Activated CD4-positive, alpha-beta memory T cell treated with anti-CD3 and anti-CD28 coated beads, Interleukin-2, amount 10 ng/mL, durations not matched to agents 7 days and 5 days (primary cell): ENCODE measurements at places on chromosomes 1 and 21. TPM values are rescaled to one million over a fixed set of nuclear protein-coding genes. Genes with fewer than 3 reads are reported as not detected.
A peak's percentile ranks its signal among the peaks of the same experiment; 100 is the strongest.

The CENPL gene
- total RNA-seq: 29.4 TPM

GRCh38 chr1:33120436-33121231 lies 39.7 kb downstream of the AZIN2 start:
- DNase-seq: peak; percentile 14

DNA sequence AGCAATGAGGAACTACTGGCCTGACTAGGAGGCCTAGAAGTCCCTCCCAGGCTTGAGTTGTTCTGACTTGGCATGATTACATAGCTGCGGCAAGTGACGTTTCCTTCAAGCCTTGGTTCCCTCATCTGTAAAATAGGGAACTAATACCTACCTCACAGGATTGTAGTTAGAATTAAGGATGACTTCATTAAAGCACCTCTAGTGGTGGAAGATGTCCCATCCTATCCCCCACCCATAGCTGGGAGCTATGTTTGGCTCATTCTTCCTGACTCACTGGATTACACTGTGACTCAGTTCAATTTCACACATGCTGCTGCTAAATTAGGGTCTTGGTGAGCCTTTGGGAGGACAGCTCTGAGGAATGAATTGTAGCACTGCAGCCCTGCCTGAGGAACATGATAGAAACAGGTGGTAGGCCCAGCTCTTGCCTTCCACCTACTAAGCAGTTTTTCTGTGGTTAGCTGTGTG lies 6.0 kb upstream of the SHISA4 start:
- no peak for DNase-seq

- DNase-seq: no peak
These were observed 31.2 kb upstream of the SYNC start for GRCh38 chr1:32733582-32734321.

GRCh38 chr1:90990779-90991178 lies 31.1 kb downstream of the ZNF644 start:
- DNase-seq: no peak

The RGS4 gene
- total RNA-seq: not detected

DNA sequence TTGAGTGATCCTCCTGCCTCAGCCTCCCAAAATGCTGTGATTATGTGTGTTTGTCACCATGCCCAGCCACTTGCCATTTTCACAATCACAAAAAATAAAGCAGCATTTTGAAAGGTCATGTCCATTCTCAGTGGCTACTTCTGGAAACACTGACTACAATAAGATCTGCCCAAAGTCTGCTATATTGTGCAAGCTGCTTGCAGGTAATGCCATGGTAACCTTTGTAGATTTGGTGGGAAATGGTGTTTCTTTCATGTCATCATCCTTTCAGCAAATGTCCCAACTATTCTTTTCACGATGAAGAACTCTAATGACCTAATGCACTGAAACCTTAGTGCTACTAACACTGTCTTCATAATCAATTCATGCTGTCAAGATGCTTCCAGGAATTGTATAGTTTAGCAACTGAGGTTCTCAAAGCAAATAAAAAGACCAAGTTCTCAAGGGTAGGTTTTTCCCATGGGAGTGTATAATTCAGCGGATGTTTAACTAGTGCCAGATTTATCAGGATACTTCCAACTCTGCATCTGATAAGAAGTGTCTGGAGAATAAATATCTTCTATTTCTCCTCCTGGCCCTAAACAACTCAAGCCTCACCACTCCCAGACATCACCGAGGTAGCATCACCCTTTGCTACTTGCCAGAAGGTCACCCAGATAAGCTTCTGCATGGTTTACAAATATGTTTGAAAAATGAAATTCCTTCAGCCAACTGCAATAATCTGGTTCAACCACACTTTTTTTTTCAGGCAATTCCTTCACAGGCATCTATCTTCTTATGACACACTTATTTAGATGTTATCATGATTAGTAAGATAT lies 132.0 kb upstream of the ZC3H11B start:
- no peak for DNase-seq

GRCh38 chr1:65412984-65413375 lies 7.5 kb upstream of the LEPR start:
- no peak for DNase-seq

- no peak for DNase-seq
These were observed 120.1 kb downstream of the USP25 start for GRCh38 chr21:15849927-15850326.

DNA sequence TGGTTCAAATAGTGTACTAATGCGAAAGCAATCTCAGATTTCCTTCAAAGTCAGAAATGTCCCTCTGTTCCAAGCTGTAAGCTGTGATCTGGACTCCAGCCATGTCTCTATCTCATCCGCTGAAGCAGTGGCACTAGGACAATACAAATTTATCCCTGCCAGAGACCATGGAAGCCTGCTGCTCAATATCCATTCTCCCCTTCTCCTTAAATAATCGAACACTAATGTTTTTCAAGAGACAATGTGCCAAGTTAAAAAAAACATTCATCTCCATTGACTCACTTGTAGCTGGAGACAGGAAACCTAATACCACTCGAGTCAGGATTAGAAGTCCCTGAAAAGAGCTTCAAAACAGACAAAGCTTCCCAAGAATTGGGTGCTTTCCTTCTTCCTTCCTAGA lies 38.5 kb upstream of the PGBD5 start:
- DNase-seq: no peak

DNA sequence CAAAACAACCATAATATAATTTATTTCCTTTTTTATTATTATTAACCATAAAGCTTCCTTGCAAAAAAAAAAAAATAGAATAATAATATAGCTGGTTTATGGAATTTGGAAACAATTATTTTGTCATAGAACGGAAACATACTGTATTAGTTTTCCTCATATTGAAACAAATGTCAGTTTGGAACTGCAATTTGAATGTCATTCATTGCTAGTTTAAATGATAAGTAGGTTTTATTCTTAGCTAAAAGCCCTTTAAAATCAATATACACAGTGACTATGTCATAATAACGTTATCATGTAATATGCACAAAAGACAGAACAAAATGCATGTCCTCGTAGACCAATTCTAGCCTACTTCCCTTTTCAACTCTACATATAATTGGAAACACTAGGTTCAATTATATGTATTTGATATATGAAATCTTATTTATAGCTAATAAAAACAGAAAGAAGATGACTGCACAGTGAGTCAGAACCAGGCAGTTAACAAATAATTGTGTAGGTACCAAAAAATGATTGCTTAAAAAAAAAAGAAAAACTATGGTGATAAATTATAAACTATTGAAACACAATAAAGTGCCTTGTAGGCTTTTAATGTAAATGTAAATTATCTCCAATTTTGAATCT lies 85.2 kb upstream of the EXO1 start:
- no peak for DNase-seq

The GBP3 gene
- 33.6 TPM for total RNA-seq

DNA sequence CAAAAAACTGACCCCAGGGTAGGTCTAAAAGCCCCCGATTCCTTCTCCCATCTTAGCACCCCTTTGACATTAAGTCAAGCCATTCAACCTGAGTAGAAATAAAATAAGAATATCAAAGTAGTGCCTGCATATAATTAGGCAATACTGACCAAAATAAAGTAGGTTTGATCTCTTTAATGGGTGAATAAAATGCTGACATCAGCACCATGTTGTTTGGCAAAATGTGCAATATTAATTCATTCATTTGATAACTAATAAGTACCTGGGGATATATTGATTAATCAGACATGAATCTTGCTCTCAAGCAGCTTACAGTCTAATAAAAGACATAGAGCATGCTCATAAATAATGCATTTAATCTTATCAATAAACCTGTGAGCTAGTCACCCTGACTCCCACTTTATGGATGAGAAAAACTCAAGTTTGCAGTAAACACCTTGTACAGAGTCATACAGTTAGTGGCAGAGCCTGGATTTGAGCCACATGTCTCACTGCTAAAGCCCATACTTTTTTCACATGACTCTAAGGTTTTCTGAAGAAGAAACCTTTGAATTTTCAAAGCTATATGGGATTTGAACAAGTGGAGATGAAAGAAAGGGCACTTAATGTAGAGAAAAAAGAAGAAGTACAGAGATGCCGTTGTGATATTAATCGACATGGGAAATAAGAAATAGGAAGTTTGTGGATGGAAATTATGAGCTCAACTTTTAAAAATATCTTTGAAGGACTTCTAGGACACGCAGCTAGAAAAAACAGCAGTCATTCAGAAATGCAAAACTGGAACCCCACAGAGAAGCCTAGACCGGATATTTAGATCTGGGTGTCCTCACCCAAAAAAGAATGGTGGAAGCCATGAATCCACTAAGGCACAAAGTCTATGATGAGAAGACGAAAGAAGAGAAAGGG lies 183.9 kb downstream of the TOMM20 start:
- DNase-seq: no peak

GRCh38 chr1:195462646-195463045 lies 1145.6 kb downstream of the KCNT2 start:
- DNase-seq: no peak

GRCh38 chr1:45867697-45868348 lies 64.4 kb downstream of the MAST2 start:
- DNase-seq: no peak

The ADAM30 gene
- total RNA-seq: not detected

The MAP3K7CL gene
- total RNA-seq: 6.7 TPM

GRCh38 chr1:113934511-113935055 lies 5.5 kb downstream of the HIPK1 start:
- no peak for DNase-seq

The SIPA1L2 gene
- total RNA-seq: 0.93 TPM

DNA sequence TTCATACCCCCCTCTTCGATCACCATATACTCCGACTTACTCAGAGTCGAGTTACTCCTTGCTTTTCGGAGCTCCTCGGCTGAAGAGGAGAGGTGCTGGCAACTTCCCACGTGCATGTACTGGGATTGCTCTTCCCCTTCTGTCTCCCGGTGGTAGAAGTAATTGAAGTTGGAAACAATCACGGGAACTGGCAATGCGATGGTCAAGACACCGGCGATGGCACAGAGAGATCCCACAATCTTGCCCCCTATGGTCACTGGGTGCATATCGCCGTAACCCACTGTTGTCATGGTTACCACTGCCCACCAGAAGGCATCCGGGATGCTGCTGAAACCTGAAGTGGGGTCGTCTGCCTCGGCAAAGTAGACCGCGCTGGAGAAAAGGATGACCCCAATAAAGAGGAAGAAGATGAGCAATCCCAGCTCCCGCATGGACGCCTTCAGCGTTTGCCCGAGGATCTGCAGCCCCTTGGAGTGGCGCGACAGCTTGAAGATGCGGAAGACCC lies 1.5 kb downstream of the KCNA3 start:
- peak; percentile 42 for DNase-seq

DNA sequence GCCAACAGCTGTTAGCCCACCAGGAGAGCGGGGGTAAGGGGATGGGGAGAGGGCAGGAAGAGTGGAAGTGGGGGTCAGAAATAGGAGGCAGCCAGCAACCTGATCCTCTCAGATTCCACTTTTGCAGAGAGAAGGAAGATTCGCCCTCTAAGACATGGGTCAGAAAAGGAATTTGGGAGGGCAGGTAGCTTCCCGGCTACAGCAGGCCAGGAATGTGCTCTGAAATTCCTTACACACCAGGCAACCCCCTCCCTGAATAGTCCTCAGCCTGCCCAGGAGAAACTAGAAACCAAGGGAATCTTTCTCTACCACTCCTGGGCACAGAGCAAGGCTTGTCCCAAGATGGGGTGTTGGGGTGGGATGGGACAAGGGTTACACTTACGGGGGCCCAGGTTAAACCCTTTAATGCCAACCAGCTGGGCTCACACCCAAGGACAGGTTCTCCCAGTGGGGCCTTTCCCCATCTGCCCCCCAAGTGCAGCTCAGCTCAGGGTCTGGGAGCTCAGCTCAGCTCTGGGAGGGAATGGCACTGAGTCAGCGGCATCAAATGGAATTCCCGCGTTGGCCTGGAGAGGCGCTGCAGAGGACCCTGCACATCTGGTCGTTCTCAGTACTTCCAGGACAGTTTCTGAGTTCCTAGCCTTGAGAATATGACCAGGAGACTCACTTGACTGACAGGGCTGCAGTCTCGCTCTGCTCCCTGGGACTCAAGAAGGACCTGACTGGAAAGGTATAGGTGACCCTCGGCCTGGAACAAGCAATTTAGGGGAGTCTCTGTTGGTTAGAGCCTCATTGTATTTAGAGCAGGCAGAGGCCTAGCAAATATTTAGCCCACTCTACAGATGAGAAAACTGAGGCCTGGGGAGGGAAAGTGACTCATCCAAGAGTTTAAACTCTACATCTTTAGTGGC lies 761 bp downstream of the TNNT2 start:
- no peak for DNase-seq

DNA sequence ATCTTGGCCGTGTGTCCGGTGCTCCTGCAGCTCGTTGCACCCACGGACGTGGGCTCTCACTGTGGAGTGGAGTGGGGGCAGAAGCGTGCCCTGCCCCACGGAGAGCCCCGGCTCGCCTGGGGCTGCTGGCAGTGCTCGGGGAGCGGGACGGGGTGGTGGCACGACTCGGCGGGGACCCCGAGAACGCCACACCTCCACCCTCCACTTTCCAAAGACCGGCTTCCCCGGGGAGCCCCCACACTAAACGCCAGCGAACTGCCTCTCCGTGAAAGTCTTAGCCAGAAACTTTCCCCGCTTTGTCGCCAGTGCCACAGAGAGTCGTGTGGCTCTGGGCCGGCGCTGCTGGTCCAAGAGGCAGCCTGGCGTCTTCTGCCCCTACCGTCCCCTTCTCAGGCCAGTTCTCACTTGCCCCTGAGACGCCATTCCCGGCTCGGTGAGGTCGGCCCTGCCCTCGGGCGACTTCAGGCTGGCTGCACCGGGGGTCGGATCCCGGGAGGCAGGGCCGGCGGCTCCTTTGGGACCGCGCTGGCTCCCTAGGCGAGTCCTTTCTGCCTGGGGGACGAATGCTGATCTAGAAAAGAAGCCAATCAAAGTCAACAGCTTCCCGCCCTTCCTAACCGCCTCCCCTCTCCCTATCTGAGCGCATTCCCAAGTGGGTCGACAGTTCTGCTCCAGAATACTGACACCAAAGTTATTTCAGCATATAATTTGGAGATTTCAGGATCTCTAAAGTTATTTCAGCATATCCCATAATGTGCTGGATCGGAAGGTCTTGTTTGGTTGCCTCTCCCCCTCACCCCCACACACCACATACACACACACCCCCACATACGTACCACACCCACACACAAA lies 2.6 kb upstream of the SAMD13 start:
- DNase-seq: peak; percentile 18

The PADI2 gene
- total RNA-seq: not detected

- DNase-seq: no peak
These were observed 182.1 kb downstream of the KCNK2 start for GRCh38 chr1:215264649-215265048.

GRCh38 chr1:67332653-67333529 lies 25.2 kb downstream of the IL12RB2 start:
- DNase-seq: peak; percentile 48

GRCh38 chr1:66168948-66169671 lies 364.8 kb upstream of the SGIP1 start:
- DNase-seq: no peak

GRCh38 chr1:42933060-42933586 lies 25.5 kb downstream of the SLC2A1 start:
- no peak for DNase-seq
